ENCODE measurements at places on chromosomes 12 and 14. TPM values are rescaled to one million over a fixed set of nuclear protein-coding genes. Genes with fewer than 3 reads are reported as not detected.
A peak's percentile ranks its signal among the peaks of the same experiment; 100 is the strongest.

DNA sequence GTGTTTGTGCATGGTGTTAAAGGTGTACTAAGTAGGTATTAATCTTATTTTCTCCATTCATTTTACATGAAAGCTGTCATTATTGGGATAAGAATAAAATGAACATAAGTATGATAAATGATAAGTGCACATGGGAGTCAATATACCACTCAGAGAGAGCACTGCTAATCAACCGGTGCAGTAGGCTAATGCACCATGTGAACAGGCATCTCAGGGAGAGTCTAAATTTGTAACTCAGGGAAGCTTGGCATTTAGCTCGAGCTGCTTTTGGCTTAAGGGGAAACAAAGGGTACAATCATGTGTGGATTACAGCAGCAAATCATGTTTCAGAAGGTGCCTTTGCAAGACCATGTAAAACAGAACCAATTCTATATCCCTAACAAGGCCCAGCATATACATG lies 127.4 kb downstream of the MGST1 start:
- no peak for DNase-seq

The TCL1A gene
- not detected for total RNA-seq

DNA sequence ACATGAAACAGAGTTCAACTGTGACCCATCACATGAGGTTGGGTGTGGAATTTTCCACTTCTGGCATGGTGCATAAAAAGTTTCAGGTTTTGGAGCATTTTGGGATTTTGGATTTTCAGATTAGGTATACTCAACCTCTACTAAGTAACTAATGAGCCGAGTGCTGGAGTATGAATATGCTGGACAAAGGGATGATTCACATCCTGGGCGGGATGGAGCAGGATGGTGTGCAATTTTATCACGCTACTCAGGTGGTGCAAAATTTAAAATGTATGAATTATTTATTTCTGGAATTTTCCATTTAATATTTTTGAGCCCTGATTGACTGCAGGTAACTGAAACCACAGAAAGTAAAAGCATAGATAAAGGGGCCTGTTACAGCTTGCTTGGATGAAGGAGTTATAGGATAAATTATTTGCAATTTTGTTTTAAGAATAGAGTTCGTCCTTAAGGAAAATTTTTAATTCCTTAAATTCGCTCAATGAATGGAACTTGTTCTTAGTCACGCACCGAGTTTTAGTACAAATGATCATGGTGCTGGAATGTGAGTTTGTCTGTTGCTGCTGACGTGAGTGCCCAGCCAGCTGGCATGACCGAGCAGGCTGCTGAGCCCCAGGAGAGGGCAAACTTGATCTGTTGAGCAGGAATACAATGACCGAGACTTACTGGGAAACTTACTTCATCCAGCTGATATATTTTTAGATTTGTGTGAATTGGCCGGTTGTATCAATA lies 176.3 kb downstream of the ESR2 start:
- no peak for DNase-seq

DNA sequence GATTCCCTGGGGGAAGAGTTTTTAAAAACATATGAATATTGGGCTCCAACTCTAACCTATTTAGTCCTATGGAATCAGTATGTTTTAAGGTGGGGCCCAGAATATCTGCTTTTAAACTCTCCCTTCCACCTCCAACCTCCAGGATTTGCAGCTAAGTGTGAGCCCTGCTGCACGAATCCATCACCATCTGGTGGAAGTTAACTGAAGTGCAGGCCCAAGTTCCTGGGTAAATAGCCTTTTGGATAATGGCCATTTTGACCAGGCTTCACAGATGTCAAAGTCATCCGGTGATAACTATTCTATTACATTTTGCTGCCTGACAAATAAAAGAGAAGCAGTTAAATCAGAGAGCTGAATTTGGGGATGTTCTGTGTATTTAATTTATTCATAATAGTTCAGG lies 58.1 kb upstream of the RMST start:
- DNase-seq: no peak

GRCh38 chr12:75960954-75961661 lies 70.5 kb downstream of the PHLDA1 start:
- no peak for DNase-seq

DNA sequence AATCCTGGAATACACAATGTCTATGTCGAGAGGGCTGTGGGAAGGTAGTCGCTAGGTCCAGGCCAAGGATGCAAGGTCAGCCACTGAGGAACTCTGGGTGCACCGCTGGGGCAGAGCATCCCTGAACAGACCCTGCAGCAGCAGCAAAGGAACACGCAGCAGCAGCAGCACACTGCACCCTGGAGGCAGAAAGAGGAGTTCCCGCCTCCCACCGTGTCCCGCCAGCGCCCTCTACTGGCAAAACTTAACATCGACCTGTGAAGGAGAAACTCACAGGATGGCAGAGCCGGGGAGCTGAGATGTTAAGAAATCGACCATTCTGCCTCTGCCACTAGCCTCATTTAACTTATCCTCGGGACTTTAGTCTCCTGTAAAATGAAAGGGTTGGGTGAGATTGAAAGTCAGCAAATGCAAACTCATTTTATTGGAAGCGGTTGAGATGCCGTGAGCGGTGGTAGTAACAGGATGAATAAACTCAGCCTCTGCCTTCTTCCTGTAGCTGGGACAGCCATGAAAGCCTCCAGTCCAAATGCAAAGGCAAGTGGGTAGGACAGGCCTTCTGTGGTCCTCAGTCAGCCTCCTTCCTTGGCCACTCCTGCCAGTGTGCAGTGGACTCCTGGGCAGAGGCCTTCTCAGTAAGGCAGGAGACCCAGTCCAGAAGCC lies 45.6 kb downstream of the STAB2 start:
- peak; percentile 81 for DNase-seq

The LGR5 gene
- not detected for total RNA-seq
